ENCODE measurements at places on chromosomes 2 and 18. TPM values are rescaled to one million over a fixed set of nuclear protein-coding genes. Genes with fewer than 3 reads are reported as not detected.

The HJURP gene
- total RNA-seq = 0.26 TPM

The PROKR1 gene
- total RNA-seq = not detected

The STON1 gene
- 6.7 TPM for total RNA-seq

The GREB1 gene
- total RNA-seq = 0.47 TPM

The NYAP2 gene
- not detected for total RNA-seq

The MYOM1 gene
- total RNA-seq = 1.7 TPM

The NRBP1 gene
- total RNA-seq = 94.5 TPM

The CAPG gene
- 490 TPM for total RNA-seq

The GPR35 gene
- 0.52 TPM for total RNA-seq

The LYG1 gene
- 0.16 TPM for total RNA-seq

The KIAA2012 gene
- not detected for total RNA-seq

The CD8B2 gene
- not detected for total RNA-seq

The NAT8 gene
- total RNA-seq = not detected
